ENCODE measurements at places on chromosomes 16 and 17.

DNA sequence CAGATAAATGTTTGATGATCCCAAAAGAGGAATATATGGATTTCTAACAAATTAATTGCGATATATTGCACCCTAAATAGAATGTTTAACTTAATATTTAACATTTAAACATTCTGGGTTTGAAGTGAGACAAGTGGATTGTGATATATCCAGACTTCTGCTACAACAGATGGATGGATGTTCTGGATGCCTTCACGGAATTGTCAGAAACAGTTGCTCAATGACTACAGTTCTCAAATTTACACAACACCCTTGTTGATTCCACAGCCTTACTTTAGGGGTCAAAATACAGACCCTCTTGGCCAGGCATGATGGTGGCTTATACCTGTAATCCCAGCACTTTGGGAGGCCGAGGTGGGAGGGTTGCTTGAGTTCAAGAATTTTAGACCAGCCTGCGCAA, 250.8 kb downstream of the RBFOX1 start:
- DNase-seq: no peak

DNA sequence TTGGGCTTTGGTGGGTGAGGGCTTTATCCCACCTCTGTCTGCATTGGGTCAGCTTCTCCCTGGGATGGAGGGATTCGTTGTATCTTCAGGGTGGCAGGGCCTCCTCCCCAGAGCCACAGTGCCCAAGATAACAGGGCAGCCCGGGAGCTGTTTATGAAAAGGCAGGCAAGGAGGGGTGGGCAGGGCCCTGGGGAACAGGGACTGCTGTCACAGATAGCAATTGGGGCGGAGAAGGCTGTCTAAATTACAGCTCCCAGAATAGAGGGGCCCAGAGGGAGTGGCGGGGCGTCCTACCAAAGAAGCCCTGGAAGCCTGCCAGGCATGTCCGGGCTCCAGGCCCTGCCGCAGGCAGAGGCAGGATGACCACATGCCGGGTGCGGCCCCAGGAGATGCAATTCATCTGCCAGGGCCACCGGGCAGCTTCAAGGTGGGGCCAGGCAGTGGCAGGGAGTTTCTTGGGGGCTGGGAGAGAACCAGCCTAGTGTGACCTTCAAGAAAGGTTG, 18.8 kb upstream of the PHOSPHO1 start:
- DNase-seq: peak; percentile 40

DNA sequence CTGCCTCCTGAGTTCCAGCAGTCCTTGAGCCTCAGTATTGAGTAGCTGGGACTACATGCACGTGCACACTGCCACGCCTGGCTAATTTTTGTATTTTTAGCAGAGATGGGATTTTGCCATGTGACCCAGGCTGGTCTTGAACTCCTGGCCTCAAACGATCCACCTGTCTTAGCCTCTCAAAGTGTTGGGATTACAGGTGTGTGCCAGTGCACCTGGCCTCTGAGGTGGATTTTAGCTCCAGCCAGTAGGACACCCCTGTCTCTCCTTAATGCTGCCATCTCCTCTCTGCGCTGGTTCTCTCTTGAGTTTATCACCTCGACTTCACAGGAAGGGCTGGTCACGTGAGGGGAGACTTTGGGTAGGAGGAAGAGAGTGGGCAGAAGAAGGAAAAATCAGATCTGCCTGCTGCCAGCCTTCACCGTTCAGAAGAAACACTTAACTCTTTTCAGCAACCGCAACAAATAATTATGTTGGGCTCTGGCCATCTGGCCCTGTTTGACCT, 55.1 kb downstream of the NDE1 start:
- DNase-seq: no peak

- no peak for DNase-seq
Measured at GRCh38 chr16:14284371-14284770, 213.3 kb downstream of the MRTFB start.

DNA sequence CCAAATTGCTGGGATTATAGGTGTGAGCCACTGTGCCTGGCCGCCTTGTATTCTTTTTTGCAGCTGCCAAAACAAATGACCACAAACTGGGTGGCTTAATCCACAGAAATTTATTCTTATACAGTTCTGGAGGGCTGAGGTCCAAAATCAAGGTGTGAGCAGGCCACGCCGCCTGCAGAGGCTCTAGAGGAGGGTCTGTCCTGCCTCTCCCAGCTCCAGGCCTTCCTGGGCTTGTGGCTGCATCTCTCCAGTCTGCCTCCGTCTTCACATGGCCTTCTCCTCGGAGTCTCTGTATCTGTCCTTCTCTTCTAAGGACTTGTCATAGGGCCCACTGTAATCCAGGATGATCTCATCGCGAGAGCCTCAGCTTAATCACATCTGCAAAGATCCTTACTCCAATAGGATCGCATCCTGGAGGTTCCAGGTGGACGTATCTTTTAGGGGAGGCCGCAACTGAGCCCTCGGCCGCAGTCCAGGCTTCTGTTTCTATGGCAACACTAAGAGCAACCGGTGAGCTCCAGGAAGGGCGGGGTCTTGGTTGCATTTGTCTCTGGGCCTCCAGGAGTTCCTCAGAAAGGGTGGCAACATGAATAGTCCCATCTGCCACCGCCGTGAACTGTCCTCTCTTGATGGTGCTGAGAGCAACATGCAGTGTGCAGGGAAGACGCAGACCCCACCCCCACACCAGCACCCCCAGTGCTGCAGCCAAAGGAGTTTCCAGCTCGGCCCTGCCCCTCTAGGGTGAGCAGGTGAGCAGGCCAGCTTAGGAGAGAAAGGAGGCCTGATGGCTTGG, 29.5 kb upstream of the CREBBP start:
- no peak for DNase-seq

GRCh38 chr17:78613416-78613815, 36.2 kb upstream of the DNAH17 start:
- DNase-seq: no peak

DNA sequence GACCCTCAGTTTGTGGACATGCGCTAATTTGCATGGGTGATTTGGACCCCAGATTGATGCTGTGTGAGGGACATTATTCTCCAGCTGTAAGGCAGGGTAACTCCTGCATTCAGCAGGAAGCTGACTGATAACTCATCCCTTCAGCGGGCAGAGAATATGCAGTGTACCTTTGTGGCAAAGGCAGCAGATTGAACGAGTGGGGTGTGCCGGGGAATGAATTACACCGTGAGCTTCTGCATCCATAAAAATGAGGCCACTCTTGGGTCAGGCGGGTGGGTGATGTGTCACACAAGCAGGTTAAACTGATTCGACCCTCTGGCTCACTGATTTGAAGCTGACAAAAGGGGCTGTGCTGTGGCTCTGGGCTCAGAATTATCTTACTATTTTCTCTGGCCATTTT, 128.9 kb upstream of the PMFBP1 start:
- no peak for DNase-seq

GRCh38 chr17:34607917-34608316, 28.5 kb downstream of the TMEM132E start:
- DNase-seq: no peak

GRCh38 chr16:82195917-82196494, 26.0 kb upstream of the MPHOSPH6 start:
- peak; percentile 25 for DNase-seq

- DNase-seq: no peak
Measured at GRCh38 chr17:41629826-41630670, 5.7 kb upstream of the KRT17 start.

GRCh38 chr17:9115214-9116191, 94.2 kb downstream of the NTN1 start:
- DNase-seq: peak; percentile 63

GRCh38 chr16:63921737-63922295, 1200.0 kb downstream of the CDH11 start:
- no peak for DNase-seq

DNA sequence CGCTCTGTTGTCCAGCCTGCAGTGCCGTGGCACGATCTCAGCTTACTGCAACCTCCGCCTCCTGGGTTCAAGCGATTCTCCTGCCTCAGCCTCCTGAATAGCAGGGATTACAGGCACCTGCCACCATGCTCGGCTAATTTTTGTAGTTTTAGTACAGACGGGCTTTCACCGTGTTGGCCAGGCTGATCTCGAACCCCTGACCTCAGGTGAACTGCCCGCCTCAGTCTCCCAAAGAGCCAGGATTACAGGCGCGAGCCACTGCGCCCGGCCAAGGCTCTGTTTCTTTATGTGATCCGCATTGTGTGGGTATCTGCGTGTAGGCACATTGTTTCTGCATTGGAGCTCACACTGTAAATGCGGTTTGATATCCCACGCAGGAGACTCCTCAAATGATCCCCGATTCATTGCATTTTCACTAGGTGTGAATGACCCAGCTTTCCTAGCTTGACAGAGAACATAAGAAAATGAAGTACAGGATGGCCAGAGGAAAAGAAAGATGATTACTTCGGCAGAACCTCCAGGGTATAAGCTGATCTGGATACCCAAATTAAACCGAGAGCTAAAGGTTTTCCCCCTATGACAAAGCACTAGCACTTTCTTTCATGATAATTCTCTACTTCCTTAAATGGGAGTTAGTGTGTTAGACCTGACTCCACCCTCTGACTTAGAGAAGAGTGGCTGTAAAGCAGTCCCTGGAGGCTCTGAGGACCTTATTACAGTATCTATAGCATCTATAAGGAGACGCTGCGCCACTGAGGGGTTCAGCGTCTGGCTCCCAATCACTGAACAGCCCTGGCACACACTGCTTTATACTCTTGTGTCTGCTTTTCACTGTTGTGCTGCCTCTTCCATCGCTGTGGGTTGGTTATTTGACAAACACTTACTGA, 17.3 kb downstream of the COTL1 start:
- no peak for DNase-seq

Measured in AG10803 (cell line).